ENCODE measurements at places on chromosomes 16 and 17.

GRCh38 chr16:70476272-70477020, 22.1 kb downstream of the FCSK start:
- no peak for DNase-seq

- DNase-seq: no peak
These were observed 10.7 kb upstream of the WDR45B start for GRCh38 chr17:82658796-82659452.

- DNase-seq: no peak
These were observed 39.3 kb upstream of the JPH3 start for GRCh38 chr16:87563022-87563421.

DNA sequence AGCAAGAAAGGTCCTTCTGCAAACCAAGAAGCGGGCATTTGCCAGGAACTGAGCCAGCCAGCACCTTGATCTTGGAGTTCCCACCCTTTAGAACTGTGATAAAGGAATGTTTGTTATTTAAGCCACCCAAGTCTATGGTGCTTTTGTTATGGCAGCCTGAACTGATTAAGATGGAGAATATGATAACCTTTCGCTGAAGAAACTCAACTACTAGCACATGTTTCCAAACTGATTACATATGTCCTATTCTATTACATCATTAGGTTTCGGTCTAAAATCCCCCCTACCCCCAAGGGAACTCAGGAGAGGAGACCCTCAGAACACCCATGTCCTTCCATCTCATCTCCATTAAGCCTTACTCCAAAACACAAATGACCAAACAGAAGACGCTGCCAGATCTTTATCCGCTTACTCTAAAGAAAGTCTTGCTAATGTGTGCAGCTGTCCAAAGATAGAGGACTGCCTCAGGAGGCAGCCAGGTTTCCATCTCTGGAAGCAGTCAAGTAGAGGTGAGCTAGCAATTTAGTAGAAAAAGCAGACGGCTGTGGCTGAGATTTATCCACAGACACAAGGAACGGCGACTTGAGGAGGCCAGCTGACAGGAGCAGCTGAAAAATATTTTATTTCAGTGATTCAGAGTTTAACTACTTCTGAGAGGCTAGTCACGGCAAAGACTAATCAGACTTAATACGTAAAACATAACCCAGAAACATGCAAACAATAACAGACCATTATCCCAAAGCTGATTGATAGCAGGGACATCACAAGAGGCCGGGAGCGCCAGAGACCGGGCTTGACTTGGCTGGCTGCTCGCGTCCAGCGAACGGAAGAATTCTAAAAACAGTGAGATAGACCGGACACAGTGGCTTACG, 611.4 kb upstream of the CDH5 start:
- DNase-seq: no peak

DNA sequence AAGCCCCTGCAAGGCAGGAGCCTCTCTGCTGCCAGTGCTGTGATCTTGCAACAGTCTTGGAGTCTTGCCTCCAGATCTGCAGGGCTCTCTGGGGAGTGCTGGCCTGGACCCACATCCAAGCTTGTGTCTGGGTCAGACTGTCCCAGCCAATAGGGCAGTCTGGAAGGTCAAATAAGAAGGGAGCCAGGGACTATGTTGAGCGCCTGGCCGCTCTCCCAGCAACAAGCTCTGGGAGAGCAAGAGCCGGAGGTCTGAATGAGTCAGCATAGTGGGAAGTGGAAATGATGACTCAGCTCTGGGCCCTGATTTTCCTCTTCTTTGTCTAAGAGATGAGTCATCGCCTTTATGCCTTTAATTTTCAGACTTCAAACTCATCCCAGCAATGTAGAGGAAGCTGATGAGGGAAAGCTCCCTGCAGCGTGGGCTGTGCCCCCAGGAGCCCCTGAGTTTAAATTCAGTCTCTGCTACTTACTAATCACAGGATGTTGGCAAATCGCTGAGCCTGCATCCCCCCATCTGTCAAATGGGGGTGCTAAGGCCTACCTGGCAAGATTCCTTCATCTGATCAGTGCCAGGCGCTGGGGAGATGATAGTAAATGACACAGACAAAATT, 43.6 kb upstream of the HAPSTR1 start:
- peak; percentile 3 for DNase-seq

DNA sequence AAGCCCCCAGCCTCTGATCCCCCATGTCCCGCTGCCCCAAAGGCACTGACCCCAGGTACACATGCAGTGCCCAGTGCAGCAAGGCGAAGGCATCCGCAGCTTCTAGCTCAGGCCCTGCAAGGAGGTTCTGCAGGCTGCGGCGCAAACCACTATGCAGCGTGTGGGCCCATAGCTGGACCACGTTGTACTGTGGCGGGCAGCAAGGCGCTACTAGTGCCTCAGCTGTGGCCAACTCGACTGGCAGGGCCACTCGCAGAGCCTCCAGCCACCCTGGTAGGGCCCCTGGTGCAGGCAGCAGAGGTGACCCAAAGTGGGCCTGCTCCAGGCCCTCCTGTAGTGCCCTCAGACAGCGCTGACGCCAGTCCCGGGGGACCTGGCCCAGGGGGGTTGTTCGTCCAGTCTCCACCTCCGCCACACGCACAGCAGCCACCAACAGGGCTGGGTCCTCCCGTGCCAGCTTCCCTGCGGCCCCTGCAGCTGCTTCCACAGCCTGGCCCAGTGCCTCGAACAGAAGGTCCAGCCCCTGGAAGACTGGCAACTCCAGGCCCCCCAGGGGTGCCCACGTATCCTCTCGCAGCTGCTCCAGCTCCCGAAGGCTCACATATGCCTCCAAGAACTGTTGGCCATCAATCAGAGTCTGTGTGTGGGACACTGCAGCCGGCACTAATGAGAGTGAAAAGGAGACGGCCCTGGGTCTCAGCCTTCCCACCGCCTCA, 2.6 kb downstream of the EXOC3L1 start:
- DNase-seq: no peak

GRCh38 chr16:81780350-81780749, 1.3 kb downstream of the PLCG2 start:
- DNase-seq: no peak

GRCh38 chr16:75385507-75386152, 47.7 kb downstream of the CFDP1 start:
- DNase-seq: no peak

DNA sequence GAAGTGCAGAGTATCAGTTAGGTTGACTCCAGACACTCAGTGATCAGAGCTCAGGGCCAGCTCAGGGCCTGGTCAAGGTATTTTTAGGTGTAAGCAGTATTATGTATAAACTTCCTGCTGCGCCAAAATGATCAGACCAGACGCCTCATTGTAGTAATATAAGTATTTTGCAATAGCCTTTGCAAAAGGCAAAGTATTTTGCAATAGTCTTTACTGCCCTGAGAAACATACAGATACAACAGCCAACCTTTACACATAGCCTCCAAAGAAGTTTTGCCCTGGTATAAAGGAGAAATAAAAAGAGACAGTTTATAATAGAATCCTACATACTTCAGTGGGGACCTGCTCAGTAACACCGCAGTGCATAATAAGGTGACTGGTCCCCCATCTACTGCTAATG, 333.0 kb upstream of the EEF2KMT start:
- no peak for DNase-seq

DNA sequence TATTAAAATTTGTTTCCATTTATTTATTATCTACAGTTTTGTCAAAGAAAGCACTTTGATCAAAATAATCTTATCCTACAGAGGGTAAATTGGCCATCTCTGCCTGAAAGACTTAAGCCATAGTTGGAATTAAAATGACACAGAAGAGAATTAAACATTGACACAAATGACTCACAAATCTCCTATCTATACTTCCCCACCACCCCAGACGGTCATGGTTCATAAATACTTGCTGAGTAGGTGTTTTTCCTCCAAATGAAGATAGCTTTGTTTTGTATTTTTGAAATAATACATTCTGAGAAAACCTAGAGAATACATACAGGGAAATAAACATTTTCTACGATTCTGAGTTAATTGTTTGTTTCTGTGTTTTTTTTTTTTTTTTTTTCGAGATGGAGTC, 142.8 kb downstream of the MAP2K6 start:
- DNase-seq: no peak

GRCh38 chr16:61295311-61295710, 740.9 kb downstream of the CDH8 start:
- DNase-seq: no peak

DNA sequence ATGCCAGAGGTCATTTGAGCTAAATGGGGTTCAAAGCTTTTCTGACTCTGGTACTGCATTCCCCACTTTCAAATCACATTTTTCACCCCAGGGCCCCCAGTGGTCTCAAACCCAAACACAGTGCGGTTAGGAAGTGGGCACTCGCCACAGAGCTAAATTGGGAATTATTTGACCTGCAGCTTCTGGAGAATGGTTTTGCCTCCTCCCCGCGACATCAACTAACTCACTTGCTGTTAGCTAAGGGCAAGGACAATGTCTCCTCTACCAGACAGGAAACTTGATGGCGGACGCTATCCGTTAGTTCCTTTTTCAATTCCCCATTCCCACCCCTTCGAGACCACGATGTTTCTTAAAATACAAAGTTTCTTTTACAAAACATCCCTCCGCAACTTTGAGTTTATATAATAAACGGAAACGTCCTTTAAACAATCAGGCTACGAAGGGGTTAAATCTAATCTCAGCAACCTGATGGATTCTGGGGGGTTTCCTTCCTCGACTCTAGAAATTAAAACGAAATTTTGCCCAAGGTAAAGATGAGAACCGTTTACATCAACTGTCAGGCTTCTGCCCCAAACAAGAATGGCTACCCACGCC, 500 bp upstream of the KAT7 start:
- DNase-seq: no peak

GRCh38 chr17:73170324-73170723, 5.5 kb downstream of the SSTR2 start:
- DNase-seq: no peak

- DNase-seq: no peak
These were observed 211.2 kb downstream of the RPTOR start for GRCh38 chr17:80755650-80756405.

DNA sequence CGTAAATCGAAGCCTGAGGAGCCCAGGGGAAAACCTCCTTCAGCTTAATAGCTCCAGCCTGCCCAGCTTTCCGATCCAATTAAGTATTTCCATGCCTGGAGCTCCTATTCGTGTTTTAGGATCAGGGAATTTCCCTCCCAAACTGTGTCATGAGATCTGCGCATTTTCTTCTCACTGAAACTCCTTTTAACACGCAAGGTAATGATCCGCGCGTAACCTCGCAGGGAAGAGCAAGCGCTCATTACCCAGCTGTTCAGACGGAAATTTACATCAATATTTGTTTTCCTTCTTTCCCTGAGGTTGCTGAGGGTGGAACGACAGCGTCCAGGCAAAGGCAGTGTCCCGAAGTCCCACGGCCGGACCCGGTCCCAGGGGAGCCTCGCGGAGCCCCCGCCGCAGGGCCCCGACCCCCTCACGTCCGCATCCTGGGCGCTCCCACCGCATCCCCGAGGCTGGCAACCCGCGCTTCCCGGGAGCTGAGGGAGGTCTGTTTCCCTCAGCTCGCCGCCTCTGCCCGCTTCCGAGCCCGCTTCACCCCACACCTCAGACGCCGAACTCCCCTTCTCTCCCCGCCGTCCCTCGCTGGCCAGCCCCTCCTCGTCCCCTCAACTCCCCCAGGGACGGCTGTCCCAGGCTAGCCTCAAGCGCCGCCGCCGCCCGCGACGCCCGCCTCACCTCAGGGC, 415 bp downstream of the ABCA5 start:
- no peak for DNase-seq

DNA sequence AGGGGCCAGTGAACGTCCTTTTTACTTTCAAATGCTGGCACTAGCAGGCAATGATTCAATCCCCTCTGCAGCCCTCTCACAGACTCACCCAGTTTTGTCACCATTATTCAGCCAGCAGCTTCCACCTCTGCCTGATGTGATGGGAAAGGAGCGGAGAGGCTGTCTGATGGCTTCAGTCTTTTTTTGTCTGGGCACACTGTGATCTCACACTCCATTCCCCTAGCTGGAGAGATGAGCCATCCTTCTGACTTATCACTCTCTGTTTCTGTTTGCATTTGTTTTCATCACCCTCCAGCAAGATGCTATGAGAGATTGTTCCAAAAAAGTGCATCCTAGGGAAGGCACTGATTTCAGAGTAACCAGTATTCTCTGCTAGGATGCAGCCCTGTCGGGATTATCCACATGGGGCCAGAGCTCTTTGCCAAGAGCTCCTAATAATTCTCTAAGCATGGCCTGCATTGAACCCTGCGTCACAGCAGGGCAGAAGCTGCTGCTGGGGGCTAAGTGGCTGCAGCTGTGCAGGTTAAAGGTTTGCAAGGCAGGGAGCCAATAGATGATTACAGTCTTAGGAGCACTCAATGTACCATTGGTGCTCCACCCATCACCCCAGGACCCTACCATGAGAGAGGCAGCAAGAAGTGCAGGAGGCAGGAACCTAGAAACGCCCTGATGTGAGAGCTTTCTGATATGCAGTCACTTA, 236.1 kb upstream of the C16orf82 start:
- DNase-seq: no peak

DNA sequence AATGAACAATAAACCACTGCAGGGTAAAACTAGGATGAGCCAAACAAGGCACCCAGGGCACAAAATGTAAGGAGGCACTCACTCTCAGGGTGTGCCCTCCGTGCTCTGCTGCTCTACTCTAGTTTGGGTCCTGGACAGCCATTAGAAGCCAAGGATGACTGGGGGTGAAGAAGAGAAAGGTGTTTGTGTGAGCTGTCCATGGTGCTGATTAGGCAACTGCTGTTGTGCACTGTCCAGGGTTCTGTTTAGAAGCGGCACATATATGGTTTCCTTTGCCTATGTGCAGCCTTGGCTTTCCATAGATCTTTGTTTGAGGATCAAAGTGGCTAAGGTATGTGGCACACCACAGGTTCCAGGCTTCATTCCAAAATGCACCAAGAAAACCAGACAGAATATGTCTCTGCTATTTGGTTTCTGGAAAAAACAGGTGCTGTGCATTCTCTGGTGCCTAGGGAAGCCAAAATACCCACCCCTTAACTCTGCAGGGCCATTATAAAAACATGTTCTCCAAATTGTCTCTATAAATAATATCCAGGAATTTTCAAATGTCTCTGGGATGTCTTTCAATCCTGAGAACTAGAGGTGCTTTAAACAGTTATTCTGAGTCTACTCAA, 123.5 kb downstream of the CBLN1 start:
- DNase-seq: no peak
